ENCODE measurements at places on chromosomes 7 and 10. TPM values are rescaled to one million over a fixed set of nuclear protein-coding genes. Genes with fewer than 3 reads are reported as not detected.

The PCLO gene
- total RNA-seq: 2.6 TPM

The OR13A1 gene
- 0.15 TPM for total RNA-seq

The GPER1 gene
- total RNA-seq: 0.37 TPM

The PCDH15 gene
- not detected for total RNA-seq

The CXCL12 gene
- not detected for total RNA-seq

The IFIT1 gene
- 3.4 TPM for total RNA-seq

The KIAA1217 gene
- total RNA-seq: 26.2 TPM

The SEMA4G gene
- total RNA-seq: 0.83 TPM

The NPTX2 gene
- not detected for total RNA-seq

The WDR86 gene
- 12.4 TPM for total RNA-seq

The NPVF gene
- total RNA-seq: not detected

The HGF gene
- total RNA-seq: not detected

The ADAM22 gene
- 14.0 TPM for total RNA-seq

The AZGP1 gene
- total RNA-seq: not detected

The TAS2R3 gene
- 2.0 TPM for total RNA-seq

The NYAP1 gene
- total RNA-seq: 1.3 TPM

The NPC1L1 gene
- total RNA-seq: 0.30 TPM

The BEND7 gene
- 3.2 TPM for total RNA-seq

The MYO1G gene
- 0.24 TPM for total RNA-seq

The FGF8 gene
- total RNA-seq: not detected

The MYL10 gene
- total RNA-seq: not detected

The AKR1C1 gene
- 1,313 TPM for total RNA-seq

The HSPA12A gene
- total RNA-seq: 11.3 TPM

The SPDYE11 gene
- total RNA-seq: not detected

The GBX1 gene
- not detected for total RNA-seq

The WAPL gene
- 20.9 TPM for total RNA-seq

The FANK1 gene
- 24.7 TPM for total RNA-seq

The RNF32 gene
- 2.7 TPM for total RNA-seq

The GIMAP4 gene
- total RNA-seq: not detected

The MOGAT3 gene
- not detected for total RNA-seq

The RBM48 gene
- total RNA-seq: 11.5 TPM

The FAM25A gene
- 11.4 TPM for total RNA-seq

The KEL gene
- total RNA-seq: not detected

The DNAJC30 gene
- 8.0 TPM for total RNA-seq

The KRIT1 gene
- 52.6 TPM for total RNA-seq

The NKX2-3 gene
- total RNA-seq: not detected

The NEUROD6 gene
- not detected for total RNA-seq

The CPA2 gene
- total RNA-seq: not detected

The SFRP5 gene
- total RNA-seq: not detected

The UTF1 gene
- not detected for total RNA-seq
